Esophagus mucosa (tissue), 1 donor: ENCODE measurements at places on chromosomes 4 and X. TPM values are rescaled to one million over a fixed set of nuclear protein-coding genes. Genes with fewer than 3 reads are reported as not detected.

SSX2 gene
- total RNA-seq: not detected

TXK gene
- total RNA-seq: 1.4 TPM

DOK7 gene
- total RNA-seq: 0.36 TPM

RIBC1 gene
- 0.36 TPM for total RNA-seq

ANXA3 gene
- 51.0 TPM for total RNA-seq

MGAT4D gene
- total RNA-seq: not detected

MAGEA10 gene
- not detected for total RNA-seq

GPRIN3 gene
- total RNA-seq: 0.36 TPM

ZNF827 gene
- 4.9 TPM for total RNA-seq

AADAT gene
- total RNA-seq: 2.9 TPM

NXF2 gene
- total RNA-seq: not detected

GLRA3 gene
- not detected for total RNA-seq

VCX gene
- not detected for total RNA-seq

GAGE1 gene
- not detected for total RNA-seq
